ENCODE measurements at places on chromosomes 2 and 18.
A peak's percentile ranks its signal among the peaks of the same experiment; 100 is the strongest.

GRCh38 chr2:108776475-108776874 lies 10.1 kb upstream of the CCDC138 start:
- no peak for DNase-seq

DNA sequence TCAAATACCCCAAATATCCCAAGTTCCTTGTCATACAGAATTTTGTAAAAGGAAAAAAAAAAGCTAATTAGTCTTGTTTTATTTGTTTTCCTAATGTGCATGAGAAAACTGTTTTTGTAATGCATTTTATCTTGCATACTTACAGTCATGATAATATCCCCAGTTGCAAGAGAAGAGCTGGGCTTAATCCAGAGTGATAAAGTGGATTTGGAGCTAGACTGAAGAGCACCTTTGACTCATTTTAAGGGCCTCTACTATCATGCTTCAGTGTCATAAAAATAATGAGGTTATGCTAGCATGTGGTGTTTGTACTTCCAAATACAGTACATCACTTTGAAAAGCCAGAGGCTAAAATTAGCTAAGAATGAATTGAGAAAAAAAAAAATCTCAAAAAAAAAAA lies 26.4 kb downstream of the ARHGAP15 start:
- no peak for DNase-seq

DNA sequence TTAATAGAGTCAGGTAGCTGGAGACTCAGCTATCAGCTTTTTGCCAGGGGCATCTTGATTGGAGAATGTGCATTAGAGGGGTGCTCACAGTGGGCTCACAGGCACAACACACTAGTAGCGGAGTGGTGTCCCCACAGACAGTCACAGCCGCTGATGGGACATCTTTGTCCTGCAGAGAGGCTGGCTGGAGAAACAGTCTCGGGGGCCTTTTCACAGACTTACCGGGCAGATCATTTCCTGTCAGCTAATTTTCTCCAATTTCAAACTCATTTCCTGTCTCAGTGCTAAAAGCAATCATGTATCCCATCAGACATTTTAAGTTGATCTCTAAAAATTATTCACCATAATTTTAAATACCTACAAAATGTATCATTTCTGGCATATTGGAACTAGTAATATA lies 562.6 kb downstream of the DCDC2C start:
- DNase-seq: no peak

- DNase-seq: no peak
These were observed 5.4 kb upstream of the KCNJ13 start for GRCh38 chr2:232781765-232782164.

DNA sequence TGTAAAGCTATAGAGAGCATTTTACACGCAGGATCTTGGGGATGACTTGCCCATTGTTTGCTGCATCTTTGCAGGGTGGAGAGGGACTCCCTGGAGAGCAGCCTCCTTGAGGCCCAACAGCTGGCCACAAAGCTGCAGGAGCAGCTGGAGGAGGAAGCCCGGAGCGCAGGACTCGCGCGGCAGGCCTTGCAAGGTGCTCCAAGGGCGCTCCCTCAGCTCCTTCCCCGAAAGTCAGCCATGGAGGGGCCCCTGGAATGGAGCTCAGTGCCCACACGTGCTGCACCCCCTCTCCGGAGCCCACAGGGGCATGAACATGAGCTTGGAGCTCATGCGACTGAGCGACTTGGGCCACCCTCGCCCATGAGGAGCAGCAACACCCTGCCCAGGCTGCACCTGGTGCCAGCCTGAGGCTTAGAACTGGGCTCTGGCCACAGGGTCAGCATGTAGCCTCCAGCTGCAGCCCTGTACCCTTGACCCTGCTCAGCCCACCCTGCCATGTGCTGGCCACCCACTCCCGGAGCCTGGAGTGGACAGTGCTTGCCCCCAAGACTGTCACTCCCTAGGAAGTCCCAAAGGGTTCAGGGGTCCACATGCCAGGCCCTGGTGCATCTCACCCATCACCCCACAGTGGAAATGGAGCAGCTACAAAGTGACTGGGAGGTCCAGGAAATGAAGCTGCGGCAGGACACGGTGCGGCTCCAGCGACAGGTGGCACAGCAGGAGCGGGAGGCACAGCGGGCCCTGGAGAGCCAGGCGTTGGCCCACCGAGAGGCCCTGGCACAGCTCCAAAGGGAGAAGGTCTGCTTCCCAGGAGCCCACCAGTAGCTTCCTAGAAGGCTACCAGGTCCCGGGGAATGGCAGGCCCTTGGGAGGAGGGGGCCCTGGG lies 43.0 kb downstream of the CROCC2 start:
- DNase-seq: no peak

GRCh38 chr2:210584834-210585233 lies 28.4 kb downstream of the CPS1 start:
- DNase-seq: no peak

DNA sequence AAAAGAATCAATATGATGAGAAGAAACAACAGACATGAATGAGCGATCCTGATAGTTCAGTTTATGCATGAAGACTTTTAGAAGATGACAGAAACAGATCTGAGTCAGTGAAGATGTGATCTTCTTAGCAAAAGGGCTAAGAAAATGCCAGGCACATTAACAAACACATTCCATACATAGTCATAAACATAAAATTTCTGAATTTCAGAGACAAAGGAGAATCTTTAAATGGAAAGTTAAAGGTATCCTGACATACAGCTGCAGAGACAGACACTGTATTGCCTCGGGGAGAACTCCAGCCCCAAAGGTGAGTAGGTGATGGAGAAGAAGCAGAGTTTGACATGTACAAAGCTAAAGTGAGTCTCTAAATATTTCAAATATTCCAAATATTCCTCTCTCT lies 40.6 kb upstream of the FN1 start:
- DNase-seq: no peak

GRCh38 chr2:143960177-143960576 lies 559.7 kb downstream of the ZEB2 start:
- DNase-seq: no peak

GRCh38 chr2:49600524-49600923 lies 446.2 kb upstream of the FSHR start:
- no peak for DNase-seq

DNA sequence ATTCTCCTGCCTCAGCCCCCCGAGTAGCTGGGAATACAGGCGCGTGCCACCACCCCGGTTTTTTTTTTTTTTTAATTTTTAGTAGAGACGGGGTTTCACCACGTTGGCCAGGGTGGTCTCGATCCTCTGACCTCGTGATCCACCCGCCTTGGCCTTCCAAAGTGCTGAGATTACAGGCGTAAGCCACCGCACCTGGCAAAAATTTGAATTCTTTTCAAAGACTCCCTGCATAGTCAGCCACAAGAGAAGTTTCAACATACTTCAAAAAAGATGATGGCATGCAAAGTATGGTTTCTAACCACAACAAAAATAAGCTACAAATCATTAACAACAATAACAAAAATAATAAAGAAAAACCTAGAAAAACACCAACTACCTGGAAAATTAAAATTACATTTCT lies 22.0 kb downstream of the HYCC2 start:
- no peak for DNase-seq

GRCh38 chr18:67154979-67155378 lies 361.5 kb downstream of the DSEL start:
- no peak for DNase-seq

DNA sequence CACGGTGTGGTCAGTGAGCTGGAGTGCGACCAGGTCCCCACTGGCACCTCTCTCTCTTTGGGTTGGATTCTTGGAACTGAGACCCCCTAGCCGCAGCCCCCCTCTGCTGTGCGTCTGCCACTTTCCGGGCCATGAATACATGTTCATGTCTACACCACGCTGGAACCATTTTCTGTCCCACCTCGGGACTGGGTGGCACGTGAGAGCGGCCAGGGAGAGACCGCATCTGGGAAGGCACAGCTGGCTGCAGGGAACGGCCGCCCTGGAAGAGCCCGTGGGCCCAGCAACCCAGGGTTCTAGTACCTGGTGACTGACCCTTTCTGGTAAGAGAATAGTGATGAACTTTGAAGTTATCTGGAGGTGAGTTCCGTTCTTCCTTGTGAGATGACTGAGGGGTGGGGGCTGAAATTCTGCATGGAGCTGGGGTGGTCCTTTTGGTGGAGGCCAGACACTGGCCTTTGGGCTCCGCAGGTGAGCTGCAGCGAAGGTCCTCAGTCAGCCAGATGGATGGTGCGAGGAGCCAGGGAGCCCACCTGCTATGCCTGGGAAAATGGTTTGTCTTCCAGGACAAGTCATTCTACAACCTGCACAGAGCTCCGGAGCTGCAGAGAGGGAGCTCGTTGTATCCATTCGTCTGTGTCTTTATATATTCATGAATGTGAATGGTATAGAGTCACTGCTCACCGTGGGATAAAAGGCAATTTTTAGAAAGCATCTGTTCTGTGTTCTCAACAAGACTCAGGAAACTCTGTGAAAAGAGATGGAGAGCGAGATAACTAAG lies 223.5 kb downstream of the NDUFA10 start:
- DNase-seq: no peak

DNA sequence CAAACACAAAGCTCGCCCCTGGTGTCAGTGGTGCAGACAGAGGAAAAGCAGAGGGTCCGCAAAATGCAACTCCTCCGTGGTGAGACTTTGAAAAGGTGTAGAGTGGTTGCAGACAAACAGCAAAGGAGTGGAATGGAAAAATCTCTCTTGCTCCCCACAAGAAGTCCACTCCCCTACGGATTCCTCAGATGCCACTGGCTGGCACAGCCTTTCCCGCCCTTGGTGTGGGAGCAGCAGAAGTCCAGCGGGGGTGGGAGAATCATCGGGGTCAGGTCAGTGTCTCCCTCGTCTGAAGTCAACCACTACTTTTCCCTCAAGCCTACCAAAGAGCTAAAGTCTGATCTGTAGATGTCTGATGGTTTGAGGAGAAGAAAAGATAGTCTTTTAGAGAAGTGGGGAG lies 22.3 kb upstream of the B3GNT7 start:
- DNase-seq: no peak

- no peak for DNase-seq
These were observed 66.2 kb downstream of the TRAPPC8 start for GRCh38 chr18:31876707-31877106.

GRCh38 chr18:46917108-46917802 lies at the start of the genes KATNAL2 and PIAS2:
Gene KATNAL2, plus strand, starts transcription at chr18:46917602. Its CDS starts 29,271 bp downstream, at chr18:46946873.
Gene PIAS2, minus strand, starts transcription at chr18:46917507. Its CDS starts 162 bp downstream, at chr18:46917345.
- peak; percentile 84 for DNase-seq

DNA sequence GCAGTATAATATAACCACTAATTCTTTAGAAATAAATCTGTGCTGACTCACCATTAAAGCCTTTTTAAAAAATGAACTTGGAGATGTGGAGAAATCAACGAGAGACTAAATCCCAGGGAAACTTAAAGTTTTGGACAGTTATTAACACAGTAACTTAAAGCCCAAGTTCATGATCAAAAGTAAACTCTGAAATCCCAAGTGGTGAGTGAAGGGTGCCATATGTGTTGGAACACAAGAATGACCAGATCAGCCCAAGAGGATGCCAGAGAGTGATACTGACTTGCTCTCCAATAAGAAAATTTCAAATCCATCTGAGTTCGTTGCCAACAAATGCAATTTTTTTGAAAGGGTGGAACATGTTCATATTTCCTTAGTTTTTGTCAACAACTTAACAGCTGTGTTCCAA lies 838.1 kb upstream of the ACVR2A start:
- DNase-seq: no peak

DNA sequence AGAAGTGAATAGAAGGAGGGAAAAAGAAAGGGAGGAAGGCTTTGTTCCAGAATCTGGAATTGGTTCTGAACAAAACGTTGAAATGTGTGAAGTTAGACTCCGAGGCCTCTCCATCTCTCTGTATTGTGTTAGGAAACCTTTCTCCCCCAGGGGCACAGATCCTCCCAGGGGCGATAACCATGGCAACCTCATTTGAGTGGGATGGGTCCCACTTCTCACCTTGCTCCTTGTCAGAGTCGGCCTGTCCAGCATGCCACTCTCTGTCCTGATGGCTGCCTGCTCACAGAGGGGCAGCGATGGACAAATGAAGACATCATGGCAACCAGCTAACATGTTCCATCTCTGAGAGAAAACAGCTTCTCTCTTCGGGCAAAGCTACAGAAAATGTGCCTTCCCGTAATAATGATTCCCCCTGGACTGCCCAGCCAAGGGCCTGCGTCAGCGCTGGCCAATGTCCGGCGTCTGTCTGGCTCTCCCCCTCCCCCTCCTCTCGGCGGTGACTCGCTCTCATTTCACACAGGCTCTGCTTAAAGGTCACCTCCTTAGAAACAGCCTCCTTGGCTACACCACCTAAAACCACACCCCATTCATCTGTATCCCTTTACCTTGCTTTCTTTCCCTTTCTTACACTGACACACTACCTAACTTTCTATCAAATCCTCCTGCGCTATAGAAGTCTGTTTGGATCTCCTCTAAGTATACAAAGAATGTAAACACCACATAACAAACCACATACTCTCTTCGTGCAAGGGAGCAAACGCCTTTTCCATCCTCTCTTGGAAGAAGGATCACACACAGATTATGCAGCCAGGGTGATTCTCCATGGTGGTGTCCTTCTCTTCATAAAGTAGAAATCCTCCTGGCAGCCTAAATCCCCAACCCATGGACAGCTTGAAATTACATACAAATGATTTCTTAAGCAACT lies 32.1 kb upstream of the TTC39C start:
- no peak for DNase-seq

- DNase-seq: no peak
These were observed 50.9 kb downstream of the ADNP2 start for GRCh38 chr18:80159713-80160636.

GRCh38 chr18:6106091-6106685 lies 210.9 kb upstream of the TMEM200C start:
- no peak for DNase-seq

DNA sequence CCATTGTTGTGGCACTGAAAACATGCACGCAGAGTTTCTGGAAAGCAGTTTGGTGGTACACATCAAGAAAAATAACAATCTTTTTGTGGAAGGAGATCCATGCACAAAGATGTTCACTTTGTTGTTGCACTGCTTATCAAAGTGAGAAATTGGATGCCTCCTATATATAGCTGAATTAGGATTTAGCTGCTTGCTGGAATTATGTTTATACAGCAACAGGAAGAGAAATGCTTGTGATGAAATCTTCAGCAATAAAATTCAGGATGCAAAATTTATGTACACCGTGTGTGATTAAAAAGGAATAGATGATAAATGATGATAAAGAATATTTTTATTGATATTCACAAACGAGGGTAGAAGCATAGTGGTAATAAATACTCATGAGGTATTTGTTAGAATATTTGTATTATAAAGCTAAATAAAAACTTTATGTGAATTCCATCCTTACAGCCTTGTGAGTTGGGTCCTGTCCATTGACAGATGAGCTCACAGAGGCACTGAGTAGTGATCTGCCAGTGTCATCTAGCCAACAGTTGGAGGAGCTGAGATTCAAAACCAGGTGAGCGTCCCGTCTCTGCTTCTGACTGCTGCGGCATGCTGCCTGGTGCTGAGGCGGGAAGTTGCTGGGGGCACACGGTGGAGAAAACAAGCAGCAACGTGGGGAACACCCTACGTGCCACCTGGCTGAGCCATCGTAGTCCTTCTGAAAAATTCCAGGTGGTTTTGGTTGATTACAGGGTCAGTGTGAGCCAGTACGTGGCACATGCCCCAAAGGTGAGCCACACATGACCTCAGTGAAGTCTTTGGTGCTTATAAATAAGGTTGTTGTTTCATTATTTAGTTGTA lies 80.2 kb downstream of the ASAP2 start:
- DNase-seq: no peak

- DNase-seq: no peak
These were observed 17.6 kb upstream of the TMEM247 start for GRCh38 chr2:46461709-46462171.

GRCh38 chr2:161919873-161920272 lies 154.1 kb downstream of the DPP4 start:
- no peak for DNase-seq

Data from D721Med (cell line).